ENCODE measurements at places on chromosomes 1 and 21.

DNA sequence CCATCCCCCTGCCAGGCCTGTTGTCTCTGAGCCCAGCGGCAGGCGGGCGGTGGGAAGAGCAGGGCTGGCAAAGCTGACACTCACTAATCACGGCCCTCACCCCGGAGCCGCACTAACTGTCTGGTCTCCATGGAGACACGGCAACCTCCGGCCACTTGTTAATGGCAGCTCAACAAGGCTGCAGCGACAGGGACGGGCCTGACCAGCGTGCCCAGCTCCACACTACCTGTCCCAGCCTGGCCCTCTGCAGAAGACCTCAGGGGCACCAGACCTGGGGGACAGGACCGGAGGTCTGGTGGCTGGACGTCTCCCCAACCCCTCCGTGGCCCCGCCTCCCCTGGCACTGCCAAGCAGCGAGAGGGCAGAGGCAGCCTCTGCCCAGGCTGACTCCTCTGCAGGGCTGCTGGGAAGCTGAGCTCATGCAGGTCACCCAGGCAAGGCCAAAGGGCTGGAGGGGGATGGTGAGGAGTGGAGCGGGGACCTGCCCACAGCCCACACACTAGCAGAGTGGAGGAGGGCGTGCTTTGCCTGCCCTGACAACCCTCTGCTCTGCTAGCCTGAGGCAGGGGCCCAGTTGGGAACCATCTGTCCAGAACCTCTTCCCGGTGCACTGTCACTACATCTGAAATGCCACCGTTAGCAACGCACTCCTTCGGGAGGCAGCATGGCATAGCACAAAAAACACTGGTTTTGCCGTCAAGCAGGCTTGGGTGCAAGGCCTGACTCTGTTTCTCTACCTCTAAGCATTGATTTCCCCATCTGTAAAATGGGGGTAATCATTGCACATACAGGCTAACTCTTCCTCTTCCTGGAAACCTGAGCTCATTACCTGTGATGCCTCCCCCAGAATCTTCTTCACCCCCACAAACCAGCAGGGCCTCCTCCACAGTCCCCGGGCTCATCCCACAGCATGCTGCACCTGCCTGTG, 29.6 kb upstream of the WASF2 start:
- DNase-seq, result no peak

DNA sequence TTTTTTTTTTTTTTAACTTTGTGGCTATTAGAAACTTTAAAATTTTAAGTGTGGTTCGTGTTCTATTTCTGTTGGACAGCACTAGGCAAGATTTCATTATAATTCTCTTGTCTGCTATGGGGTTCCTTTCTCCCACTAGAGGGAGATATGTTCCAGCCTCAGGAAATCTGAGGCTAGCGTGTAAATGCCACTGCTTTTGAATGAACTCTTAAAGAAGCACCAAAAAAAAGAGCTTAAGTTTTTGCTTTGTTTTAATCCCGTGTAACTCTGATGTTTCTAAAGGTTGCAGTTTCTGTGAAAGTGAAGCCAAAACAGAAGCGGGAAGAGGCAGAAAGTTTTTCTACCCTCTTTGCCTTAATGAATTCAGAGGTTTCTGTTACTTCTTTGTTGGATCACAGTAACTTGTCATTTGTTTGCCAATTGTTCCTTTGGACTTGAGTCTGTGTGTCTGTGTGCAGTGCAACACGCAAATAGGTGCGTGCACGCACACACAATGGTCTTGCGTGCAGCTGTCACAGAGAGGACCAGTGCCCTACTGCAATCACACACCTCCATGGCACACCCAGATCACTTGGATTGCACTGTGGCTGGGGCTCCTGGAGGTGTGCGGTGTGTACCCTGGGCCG, 32.3 kb downstream of the HHAT start:
- no peak for DNase-seq

DNA sequence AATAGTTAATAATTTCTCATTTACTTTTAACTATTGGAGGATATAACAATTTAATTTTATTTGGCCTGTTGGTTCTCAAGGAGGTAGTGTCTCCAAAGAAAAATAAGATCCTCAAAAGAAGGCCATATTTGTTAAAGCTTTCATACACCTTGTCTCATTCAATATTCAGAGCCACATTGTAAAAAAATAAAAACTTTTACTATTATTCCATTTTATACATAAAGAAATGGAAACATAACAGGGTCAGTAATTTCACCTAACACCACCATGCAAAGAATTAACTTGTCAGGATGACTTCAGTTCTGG, 40.3 kb upstream of the KCTD3 start:
- no peak for DNase-seq

DNA sequence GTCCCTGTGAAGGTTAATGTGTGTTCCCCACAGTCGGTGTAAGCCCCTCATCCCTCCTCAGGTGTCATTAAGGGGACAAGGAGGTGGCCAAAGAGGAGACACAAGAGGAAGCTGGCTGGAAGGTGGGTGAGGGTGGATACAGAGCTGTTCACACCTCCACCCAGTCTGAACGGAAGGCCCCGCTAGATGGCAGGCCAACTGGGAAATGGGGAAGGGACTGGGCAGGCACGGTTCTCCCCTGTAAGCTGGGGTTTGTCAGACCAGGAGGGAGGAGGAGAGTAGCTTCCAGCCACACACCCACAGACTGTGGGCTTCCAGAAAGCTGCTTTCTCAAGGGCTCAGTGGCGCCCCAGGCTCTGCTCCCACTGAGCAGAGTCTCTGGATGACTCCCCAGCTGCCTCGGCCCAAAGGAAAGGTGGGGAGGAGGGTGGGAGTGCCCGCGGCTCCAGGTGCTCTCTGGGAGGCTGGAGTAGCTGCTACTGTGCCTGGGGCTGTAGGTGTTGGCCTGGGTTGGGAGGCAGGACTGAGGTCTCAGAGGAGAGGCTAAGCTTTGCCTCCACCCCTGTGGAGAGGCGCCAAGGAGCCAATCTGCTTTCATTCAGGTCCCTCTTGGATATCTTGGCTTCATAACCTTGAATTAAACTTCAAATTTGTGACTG, 41.2 kb downstream of the PCP4 start:
- DNase-seq, result no peak

DNA sequence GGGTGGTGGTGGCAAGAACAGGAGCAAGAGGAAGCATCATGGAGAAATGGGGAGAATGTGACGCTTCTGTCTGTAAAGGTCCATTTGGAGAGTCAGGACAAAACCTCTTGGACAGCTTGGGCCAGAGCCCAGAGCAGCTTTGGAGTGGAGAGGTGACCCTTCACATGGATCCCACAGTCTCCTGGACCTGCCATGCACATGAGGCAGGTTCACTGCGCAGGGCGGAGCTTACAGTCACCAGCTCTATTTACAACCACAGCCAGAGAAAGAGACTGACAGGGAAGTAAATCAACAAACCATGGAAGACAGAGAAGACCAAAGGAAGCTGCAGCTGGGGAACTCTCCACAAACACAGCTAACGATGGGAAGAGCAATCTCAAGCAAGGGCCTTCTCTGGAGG, 828 bp upstream of the RGS8 start:
- DNase-seq, result no peak

DNA sequence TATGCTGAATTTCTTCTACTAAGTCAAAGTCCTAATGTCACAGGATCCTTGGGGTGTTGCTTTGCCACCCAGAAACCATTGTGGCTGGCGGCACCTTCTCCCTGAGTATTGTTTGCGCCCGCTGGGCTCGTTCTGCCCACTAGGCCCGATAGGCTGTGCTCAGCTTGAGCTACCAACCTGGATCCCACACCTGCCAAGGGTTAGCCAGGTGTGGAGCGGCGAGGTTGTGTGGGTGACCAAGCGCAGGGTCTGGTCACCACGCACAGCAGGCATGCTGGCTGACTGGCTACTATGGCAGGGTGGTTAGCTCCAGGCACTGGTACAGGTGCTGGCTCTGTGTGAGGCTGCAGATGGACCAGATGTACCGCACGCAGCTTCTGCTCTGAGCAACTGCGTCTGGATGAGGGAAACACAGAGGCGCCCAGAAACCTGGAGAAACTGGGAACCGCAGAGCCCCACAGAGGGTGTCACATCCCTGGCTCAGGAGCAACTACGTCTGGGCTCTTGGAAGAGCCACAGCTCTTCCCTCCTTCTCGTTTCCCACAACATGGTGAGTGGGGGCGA, 50.3 kb upstream of the SCYL3 start:
- no peak for DNase-seq

DNA sequence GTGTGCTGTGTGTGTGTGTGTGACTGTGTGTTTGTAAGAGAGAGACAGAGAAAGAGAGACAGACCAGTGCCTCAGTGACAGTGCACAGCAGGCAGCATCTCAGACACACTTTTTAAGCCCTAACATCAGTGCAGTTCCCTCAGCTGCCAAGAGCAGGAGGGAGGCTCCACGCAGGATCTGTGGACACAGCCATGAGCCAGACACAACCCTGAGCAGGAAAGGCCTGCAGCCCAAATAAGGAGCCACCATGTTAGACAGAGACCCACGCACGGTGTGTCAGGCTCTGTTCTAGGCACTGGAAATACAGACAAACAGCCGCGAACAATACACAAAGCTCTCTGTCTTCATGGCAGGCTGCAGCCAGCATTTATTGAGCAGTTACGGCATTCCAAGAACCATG, 445.5 kb downstream of the MATN1 start:
- no peak for DNase-seq

GRCh38 chr1:61332196-61332753, 249.9 kb downstream of the NFIA start:
- no peak for DNase-seq

- no peak for DNase-seq
Observed at GRCh38 chr1:160776178-160776577, 19.8 kb upstream of the LY9 start.

- DNase-seq, result no peak
Observed at GRCh38 chr1:119659628-119660027, 11.6 kb upstream of the ZNF697 start.

DNA sequence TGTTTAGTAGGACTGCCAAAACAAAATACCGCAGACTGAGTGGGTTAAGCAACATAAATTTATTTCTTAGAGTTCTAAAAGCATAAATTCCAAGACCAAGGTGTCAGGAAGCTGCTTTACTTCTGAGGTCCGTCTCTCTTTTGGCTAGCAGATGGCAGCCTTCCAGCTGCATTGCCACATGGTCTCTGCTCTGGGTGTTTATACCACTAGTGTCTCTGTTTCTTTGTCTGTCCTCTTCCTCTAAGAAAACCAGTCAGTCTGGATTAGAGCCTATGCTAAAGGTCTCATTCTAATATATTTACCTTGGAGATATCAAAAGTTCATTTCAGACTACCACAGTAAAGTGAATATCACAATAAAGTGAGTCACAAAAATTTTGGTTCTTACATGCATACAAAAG, 519.8 kb downstream of the COL11A1 start:
- DNase-seq, result no peak

DNA sequence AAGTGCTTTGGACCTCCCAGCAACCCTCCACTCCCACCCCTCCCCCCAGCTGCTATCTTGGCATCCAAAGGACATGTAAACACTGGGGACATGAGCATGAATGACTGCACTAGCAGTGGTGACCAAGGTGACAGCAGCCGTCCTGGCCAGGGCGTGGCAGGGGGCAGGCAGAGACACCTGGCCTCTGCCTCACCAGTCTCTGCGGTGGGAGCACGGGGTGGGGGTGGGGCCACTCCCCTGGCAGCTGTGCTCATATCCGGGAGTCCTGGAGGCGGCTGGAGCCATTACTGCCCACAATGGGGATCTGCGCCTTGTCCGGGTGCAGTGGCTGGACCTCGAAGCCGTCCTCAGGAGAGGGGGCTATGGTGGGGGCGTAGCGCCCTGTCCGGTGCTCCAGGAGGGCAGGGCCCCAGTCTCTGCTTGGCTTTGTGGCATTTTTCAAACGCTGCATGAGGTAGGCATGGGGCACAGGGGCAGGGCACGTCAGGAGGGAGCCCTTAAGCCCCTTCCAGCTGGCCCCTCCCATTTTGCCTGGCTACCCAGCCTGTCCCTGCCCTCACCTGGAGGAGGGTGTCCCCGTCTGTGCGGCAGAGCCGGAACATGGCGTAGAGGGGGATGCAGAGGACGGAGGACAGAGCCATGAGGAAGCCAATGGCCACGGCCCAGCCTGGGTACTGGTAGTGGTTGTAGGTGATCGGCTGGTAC, 6.0 kb downstream of the CCDC24 start:
- no peak for DNase-seq

DNA sequence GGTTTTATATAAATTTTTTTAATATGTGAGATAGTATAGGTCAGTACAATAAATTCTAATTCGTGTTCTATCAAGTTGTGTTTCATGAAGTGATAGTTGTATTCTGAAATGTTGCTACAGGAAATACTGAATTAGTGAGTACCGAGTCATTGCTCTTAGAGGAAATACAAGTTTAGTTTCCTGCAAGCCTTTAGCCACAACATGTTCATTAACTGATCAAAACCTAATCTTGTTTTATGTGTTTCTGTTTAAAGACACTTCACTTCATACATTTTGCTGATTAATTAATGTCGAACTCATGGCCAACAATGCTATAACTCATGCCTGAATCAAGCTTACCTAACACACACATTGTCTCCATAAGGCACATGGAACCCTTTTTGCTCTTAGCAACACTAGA, 43.6 kb downstream of the LRRC7 start:
- no peak for DNase-seq
